ENCODE measurements at places on chromosomes 4 and X. TPM values are rescaled to one million over a fixed set of nuclear protein-coding genes. Genes with fewer than 3 reads are reported as not detected.
A peak's percentile ranks its signal among the peaks of the same experiment; 100 is the strongest.

DNA sequence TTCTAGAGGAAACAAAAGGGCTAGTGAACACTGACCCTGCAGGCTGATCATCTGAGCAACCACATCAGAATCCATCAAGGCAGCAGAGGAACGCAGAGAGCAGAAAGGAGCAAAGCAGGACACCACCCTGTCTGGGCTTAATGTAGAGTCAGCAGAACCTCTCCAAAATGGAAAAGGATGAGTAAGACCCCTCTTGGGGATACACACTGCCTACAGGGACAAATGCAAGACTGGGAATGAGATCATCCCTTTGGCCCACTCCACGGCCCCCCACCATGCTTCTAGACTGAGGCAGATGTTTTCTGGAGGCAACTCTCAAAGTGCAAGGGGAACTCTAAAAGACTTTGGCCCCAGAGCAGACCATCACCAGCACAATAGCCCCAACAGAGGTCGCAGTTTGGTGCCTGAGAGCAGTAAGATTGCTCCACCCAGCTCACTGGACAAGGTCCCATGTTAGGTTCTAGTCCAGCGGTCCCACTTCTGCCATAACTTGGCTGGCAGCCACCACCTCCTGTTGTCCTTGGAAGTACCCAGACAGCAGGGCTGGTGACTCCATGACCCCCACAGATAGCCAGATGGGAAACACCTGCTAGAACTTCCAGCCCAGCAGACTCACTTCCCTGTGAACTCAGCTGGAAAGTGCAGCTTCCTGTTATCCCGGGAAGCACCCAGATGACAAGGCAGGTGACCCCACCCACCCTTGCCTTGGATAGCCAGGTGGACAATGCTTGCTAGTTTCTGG lies 372.7 kb downstream of the INPP4B start:
- peak; percentile 15 for DNase-seq

Gene NEXMIF
- total RNA-seq, result not detected

DNA sequence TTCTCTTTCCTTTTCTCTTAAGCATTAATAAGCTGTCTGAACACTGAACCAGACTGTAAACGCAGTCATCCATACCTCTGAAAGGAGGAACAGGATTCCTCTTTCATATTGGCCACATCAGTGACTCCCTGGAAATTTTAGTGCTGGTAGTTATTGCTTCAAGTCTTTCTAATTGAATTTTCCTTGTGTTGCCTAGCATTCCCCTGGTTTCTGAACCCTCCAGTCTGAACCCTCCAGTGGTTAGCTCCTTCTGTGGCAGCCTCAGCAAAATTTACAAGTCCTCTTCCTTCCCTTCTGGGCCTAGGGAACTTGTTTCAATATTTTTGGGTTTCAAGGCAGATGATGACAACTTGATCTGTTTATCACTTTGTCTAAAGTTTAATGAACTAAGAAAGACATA lies 7.9 kb downstream of the SPARCL1 start:
- no peak for DNase-seq

DNA sequence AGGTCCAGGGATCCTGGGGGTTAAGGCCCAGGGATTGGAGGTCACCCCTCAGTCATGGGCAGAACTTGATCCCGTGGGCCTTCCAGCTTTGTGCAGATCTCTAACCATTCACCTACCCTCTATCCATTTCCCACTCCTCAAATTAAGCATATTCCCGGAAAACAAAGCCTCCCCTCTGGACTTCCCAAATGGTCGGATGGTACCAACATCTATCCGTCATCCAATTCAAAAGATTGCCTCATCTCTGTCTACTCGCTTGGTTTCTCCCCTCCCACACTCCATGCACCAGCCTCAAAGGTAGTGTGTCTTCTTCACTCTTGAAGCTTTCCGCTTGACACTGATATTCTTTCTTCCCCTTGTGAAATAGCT lies 473 bp upstream of the BCLAF3 start:
- DNase-seq, result no peak

GRCh38 chrX:13123247-13123856 lies 78.9 kb upstream of the FAM9C start:
- no peak for DNase-seq

GRCh38 chr4:183297675-183298074 lies 22.4 kb downstream of the CLDN22 start:
- DNase-seq, result no peak

GRCh38 chr4:3311489-3312171 lies 18.8 kb downstream of the RGS12 start:
- no peak for DNase-seq

Gene IL15
- total RNA-seq, result 2.2 TPM

DNA sequence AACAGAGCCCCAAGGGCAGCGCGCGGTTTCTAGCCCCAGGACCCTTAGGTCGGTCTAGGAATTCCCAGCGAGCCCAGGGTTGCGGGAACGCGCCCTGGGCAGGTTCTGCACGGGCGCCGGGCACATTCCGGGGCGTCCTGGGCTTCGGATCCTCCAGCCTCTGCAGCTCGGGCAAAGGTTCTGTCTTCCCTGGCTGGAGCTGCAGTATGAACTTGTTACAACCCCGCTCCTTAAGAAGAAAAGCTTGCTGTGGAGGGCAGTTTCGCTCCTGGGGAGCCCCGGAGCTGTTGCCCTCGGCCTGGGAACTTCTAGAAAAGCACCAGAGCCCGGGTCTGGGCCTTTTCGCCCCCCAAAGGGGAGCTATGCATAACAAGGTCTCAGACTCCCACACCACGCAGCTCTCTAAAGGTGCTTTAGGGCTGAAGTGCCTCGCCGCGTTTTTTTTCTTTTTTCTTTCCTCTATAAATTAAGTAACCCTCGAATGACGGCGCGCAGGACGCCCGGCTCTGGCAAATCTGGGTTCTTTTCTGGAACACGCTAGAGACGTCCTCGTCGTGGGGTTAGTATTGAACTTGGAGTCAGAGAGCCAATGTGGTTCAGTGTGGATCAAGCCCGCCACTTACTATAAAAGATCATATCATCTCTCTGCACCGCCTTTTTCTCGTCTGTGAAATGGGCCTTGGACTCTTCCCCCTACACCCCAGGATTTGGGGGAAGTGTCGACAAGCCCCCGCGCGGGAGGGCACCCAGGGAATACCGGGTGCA lies 5.7 kb downstream of the MSX1 start:
- DNase-seq, result peak; percentile 42

DNA sequence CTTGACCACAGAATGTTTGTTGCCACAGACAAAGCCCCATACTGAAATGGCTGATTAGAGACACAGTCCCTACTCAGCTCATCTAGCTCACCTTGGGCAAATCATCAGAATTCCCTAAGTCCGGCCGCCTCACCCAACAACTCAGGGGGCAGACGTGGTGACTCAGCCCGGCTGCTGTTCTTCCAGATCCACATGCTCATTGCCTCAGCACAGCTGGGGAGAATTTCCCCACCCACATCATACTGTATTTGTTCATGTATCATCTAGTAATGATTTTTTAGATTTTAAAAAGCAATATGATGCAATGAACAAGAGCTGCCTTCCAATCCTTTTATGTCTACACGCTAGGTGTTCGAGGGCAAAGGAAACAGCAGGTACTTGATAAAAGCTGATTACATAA lies 333.8 kb upstream of the TENM3 start:
- DNase-seq, result no peak

Gene GSX2
- total RNA-seq, result not detected

Gene ADGRG4
- 0.05 TPM for total RNA-seq

DNA sequence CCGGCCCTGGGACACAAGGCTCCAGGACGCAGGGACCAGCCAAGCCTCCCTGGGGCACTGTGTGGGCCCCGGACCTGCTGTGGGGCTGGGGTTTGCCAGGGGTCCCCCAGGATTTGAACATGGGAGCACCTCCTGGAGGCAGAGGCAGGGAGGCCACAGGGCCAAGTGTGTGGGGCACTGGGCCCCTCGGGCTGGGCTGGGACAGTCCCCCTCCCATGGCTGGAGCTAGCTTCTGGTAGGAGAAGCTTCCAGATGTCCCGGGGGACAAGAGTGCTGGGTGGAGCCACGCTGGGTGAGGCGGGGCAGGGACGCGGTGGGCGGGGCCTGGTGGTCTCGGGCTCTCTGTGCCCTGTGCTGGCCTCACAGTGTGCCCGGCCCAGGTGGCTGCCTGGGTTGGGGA lies 18.6 kb downstream of the FGFRL1 start:
- DNase-seq, result no peak

DNA sequence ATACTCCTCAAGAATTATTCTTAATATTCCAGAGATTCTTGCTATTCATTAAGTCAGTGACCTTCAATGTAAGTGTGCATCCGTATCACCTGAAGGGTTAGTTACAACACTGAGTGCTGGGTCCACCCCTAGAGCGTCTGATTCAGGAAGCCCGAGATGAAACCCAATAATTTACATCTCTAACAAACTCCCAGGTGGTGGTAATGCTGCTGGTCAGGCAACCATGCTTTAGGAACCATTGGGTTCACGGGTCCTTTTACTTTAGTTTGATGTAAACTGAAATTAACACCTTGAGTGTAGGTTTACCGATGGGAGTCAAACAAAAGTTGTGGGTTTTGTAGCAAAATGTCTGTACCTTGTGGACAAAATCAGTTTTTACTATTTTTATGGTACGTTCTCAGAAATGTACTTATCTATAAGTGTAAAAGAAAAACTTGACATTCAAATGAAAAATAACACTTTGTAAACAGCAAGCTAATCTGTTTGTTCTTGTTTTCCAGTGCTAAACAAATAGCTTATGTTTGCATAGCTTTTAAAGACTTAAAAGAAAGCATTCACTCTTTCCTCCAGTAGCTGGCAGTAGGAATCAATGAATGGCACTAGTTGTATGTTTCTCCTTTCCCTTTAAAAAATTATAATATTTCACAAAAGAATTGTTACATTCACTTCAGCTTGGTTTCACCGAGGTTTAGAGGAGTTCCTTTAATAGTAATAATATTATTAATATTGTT lies 32.7 kb downstream of the ACE2 start:
- DNase-seq, result no peak

Gene MAGT1
- total RNA-seq, result 18.8 TPM

DNA sequence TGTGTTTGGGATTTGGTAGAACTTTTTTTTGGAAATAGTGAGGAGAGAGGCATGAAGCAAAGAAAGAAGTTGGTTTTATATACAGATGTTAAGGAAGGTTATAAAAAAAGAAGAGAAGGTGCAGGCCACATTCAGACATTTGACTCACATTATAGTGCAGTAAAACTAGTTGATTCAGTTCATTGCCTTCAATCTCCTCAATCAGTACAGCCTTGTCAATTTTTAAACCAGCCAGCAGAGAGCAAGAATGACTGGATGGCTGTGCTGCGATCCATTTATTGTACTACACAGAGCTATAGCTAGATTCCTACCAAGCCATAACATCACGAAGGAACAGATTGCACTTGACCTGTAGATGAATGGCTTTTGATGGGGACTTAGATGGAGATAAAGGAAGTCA lies 79.7 kb upstream of the LSM6 start:
- no peak for DNase-seq

Gene MAGEB2
- not detected for total RNA-seq

DNA sequence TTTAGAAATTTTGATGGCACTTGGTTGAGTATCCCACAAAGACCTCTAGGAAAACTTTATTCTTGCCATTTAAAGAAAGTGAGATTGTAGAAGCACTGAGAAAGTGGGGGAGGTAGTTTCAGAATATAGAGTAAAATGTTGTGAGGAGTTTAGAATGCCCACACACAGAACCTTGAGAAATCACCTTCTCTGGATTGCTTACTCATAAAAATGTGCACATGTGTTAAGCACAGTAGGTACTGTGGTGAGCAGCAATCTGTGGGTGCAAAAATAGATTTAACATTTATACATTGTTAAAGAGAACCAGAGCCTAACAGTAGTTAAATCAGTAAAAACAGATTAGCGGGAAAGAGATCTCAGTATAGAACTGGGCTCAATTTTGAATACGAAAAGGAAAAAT lies 201.2 kb upstream of the NWD2 start:
- DNase-seq, result no peak

GRCh38 chr4:99690990-99691389 lies 33.4 kb upstream of the C4orf54 start:
- no peak for DNase-seq

GRCh38 chrX:39929379-39930025 lies 168.3 kb downstream of the BCOR start:
- DNase-seq, result no peak

Gene CT45A5
- not detected for total RNA-seq

Data from psoas muscle (tissue), 8 donors.